ENCODE measurements at places on chromosomes 6 and 20.

GRCh38 chr6:41652866-41653652 lies 14.8 kb downstream of the MDFI start:
- DNase-seq: no peak

- no peak for DNase-seq
Measured at GRCh38 chr20:54848984-54849538, 373.7 kb downstream of the DOK5 start.

DNA sequence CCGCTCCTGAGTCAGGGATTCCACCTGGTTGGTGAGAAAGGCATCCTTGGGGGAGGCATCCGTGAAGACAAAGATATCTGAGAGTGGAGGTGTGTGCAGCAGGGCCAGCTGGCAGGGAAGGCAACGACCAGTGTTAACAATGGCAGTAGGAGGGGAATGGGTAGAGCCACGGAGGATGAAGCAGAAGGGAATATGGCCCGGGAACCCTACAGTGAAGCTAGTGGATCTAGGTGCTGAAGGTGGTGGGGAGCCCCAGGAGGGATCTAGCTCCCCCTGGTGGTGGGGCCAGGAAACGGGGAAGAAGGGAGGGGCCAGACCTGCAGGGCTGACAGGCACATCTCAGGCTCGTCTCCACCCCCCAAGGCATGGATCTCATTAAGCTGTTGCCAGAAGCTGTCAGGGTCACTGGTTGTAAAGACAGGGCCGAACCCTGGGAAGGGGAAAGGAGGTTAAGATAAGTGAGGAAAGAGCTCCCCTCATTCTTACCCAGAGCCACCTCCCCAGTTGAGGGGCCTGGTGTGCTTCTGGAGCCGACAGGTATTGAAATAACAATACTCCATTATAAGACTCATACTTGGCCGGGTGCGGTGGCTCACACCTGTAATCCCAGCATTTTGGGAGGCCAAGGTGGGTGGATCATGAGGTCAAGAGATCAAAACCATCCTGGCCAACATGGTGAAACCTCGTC lies 7.3 kb downstream of the VWA7 start:
- peak; percentile 67 for DNase-seq

GRCh38 chr6:97305414-97306066 lies 22.5 kb upstream of the MMS22L start:
- no peak for DNase-seq

DNA sequence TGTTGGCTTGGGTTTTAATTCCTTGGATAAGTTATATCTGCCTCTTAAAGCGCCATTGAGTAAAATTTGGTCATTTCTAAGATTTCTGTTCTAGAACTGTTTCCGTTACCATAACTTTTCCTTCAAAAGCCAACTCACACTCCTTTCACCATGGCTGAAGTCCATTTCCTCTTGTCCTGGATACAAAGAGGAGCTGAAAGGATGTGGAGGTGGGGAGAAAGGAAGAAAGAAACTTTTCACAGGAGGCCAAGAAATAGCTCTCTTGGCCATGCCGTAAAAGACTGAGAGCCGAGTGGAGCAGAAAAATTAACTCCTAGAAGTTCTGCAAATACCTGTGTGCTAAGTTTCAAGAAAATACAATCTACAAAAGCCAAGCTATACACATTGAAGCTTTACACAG lies 21.6 kb downstream of the GABBR1 start:
- DNase-seq: no peak

DNA sequence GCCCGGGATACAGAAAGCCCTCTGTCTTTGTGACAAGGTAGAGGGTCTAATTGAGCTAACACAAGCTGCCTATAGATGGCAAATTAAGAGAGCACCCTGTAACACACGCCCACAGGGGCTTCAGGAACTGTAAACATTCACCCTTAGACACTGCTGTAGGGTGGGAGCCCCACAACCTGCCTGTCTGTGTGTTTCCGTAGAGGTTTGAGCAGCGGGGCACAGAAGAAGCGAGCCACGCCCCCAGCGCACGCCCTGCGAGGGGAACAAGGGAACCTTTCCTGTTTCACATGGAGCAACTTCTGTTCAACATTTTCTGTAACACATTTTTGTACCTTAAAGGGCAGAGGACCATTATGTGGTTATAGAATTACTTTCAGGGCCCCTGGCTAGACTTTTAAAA lies 231.7 kb upstream of the EXOC2 start:
- no peak for DNase-seq

- no peak for DNase-seq
Measured at GRCh38 chr6:130602151-130602770, 224.9 kb upstream of the SMLR1 start.

DNA sequence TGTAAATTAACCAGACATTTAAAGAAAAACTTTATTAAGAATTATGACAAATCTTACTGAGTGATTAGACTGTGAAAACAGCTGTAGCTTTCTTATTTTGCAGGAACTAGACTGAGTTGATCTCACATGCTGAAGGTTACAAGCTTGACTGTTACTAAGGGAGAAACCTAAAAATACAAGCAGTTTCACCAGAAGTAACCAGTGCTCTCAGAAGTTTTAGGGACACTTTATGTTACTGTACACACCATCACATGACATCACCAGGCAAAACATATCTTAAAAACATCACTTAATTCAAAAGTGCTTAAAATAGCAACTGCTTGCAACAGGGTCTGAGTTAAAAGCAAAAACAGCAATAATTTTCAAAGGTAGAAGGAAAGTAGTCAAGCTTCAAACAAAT lies 5.4 kb downstream of the FBXO30 start:
- DNase-seq: no peak

DNA sequence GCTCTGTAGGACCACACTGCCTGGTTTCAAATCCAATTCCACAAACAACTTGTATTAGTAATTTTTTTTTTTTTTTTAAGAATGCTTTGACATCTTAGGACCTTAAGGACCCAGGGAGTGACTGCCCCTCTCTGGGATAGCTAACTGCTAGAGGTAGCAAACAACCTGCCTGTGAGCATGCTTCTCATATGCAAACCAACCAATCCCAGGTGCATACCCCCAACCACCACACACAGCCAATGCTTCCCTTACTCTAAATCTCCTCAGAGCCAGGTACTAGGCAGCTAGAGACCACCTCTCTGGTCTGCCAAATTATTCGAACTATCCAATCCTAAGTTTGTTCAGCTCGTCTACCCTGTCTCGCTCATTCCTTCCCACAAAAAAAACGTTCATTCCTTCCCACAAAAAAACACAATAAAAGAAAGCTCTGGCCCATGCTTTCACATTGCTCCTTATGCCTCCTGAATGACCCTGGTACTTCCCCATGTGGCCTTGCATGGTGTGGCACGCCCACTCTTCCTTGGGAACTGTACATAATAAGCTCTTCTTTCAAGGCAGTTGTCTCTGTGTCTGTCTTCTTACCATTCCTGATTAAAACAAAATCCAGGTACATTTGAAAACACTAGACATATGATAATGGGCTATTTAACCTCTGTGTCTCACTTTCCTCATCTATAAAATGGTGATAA lies 6.4 kb downstream of the SERAC1 start:
- no peak for DNase-seq

GRCh38 chr6:158475344-158476302 lies 84.3 kb upstream of the TMEM181 start:
- DNase-seq: no peak

DNA sequence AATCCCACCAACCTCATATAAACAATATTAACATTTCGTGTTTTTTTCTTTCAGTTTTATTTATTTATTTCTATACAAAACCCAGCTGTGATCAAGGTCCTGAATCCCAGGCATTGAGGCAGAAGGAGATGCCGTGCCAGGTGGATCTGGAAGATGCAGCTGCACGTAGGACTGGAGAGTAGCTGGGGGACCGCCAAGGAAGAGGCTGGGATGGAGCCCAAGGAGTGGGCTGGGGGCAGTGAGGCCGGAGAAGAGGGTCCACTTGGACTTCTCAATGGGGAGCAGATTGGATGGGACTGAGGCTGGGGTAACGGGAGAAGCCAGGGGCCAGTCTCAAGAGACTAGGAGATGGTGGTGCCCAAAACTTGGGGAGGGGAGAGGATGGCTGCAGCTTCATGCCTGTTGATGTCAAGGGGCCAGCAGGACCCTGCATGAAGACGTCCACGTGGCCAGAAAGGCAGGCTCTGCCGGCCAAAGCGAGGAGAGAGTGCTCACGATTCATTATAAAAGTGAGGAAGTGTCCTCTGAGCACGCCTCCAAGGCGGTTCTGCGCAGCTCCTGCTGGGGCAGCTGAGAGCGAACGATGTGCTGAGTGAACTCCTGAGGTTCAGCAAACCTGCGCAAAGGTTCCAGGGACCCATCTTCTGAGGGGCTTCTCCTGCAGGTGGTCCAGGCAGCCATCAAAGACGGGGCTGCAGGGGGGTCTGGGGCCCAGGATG lies 110.3 kb downstream of the BMP7 start:
- no peak for DNase-seq

DNA sequence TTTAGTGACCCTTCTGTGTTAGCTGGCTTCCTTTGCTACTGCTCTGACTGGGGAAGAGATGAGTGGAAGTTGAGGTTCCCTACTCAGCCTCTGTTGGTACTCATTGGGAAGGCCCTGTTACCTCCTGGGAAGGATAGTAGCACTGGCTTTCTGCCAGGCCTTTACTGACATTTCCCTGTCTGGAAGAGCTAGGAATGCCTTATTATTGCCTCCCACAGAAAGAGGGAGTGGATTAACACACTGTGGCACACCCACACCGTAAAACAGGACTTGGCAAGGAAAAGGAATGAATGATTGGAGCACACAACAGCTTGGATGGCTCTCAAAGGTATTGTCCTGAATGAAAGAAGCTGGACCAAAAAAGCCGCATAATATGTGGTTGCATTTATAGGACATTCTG lies 12.2 kb downstream of the ZNF831 start:
- no peak for DNase-seq

- no peak for DNase-seq
Measured at GRCh38 chr6:140775061-140775460, 1357.7 kb upstream of the GJE1 start.

DNA sequence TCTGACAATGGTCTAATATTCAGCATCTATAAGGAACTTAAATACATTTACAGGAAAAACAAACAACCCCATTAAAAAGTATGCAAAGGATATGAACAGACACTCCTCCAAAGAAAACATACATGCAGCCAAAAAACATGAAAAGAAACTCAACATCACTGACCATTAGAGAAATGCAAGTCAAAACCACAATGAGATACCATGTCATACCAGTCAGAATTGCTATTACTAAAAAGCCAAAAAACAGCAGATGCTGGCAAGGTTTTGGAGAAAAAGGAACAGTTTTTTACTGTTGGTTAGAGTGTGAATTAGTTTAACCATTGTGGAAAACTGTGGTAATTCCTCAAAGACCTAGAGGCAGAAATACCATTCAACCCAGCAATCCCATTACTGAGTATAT lies 339.0 kb upstream of the ADGRB3 start:
- DNase-seq: no peak

DNA sequence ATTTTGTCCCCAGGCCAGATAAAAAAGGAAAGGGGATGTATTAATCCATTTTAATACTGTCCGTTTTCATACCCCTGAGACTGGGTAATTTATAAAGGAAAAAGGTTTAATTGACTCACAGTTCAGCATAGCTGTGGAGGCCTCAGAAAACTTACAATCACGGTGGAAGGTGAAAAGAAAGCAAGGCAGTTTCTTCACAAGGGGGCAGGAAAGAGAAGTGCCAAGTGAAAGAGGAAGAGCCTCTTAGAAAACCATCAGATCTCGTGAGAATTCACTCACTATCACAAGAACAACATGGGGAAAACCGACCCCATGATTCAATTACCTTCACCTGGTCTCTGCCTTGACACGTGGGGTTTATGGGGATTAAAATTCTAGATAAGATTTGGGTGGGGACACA lies 152.5 kb downstream of the IBTK start:
- no peak for DNase-seq

DNA sequence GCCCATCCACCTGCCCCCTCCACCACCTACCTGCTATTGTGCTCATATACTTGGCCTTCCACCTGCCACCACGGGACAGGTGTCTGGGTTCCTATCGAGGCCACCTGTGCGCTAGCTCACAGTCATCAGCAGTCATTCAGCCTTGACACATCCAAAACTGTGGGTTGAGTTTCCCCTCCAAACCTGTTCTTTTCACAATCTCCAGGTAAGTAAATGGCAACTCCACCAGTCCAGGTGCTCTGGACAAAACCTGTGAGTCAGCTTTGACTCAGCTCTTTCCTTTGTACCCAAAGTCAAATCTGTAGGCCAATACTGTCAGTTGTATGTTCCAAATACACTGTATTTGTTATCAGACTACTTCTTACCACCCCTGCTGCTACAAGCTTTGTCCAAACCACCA lies 52.6 kb downstream of the SPTLC3 start:
- DNase-seq: no peak

GRCh38 chr6:117018771-117019170 lies 141.7 kb downstream of the RFX6 start:
- no peak for DNase-seq

GRCh38 chr6:148617530-148617929 lies 129.3 kb upstream of the UST start:
- no peak for DNase-seq

DNA sequence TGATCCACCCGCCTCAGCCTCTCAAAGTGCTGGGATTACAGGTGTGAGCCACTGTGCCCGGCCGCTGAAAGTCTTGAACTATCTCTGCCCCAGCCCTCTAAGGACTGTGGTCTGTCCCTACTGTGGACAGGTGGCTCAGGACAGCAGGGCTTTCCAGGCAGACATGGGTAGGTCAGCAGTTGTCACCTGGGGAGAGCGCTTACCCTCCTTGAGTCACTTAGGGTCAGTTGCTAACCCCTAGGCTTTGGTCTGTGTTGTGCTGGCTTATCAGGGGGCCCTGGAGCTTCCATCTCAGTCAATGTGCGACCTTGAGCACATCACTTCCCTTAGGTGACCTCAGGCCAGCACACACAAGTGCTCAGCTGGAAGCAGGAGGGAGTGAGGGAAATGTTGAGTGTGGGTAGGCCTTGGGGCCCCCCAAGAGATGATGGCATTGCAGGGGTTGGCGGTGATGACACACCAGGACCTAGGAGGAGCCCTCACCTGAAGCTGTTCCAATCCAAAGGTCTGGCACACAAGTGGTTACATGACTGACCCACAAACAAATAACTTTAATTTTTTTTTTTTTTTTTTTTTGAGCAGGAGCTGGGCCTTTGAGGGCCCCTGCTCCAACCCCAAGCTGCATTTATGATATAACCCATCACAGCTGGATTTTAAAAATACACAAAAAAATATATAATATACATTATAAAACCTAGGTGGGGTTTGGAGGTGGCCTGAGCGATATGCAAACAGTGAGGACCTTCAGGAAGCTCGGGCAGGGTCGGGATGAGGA lies 5.1 kb downstream of the RPL10A start:
- DNase-seq: no peak

GRCh38 chr20:3175270-3175669 lies 1.9 kb upstream of the LZTS3 start:
- no peak for DNase-seq

DNA sequence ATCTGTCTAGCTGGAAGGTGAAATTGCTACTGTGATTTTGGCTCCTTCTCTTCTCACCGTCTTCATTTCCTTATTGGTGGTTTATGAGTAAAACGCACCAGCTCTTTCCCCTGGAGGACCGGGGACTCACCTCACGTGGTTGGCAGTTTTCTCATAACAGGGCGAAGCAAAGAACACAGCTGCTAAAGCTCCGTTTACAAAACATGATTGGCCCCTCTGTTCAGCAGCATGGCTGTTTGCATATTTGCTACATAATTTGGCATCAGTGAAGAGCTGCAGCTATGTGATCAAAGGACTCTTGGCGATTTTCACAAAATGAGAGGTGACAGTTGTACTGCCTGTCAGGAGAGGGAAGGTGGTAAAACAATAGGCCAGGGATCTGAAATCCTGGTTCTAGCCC lies 20.5 kb upstream of the TMEM181 start:
- no peak for DNase-seq
